Activated CD4-positive, alpha-beta T cell treated with anti-CD3 and anti-CD28 coated beads for 24 hours (primary cell): ENCODE measurements at places on chromosomes 5 and 9.

DNA sequence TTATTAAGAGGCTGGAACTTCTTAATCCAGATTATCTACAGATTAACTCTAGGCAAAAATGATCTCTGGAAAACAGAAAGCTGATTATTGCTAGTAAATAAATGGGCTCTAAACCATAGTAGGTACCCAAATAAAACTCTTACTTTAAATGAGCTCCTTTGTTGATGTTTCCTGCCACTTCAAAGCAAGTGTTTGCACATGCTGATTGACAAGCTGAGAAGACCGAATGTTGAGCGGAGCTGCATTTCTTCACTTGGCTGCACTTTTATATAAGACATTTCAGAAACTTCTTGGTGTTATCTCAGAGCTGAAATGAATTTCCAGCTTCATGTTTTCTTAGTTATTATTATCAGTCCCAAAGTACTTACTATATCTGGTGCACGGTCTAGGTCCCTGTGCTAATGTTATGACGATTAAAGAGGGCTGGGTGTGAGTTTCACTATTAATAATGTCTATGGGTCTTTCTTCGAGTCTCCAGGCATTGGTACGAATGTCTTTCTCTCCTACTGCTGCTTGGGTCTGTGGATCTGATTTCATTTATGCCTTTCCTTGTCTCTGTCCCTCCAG lies 58.6 kb upstream of the CTXN3 start:
- DNase-seq, result no peak

DNA sequence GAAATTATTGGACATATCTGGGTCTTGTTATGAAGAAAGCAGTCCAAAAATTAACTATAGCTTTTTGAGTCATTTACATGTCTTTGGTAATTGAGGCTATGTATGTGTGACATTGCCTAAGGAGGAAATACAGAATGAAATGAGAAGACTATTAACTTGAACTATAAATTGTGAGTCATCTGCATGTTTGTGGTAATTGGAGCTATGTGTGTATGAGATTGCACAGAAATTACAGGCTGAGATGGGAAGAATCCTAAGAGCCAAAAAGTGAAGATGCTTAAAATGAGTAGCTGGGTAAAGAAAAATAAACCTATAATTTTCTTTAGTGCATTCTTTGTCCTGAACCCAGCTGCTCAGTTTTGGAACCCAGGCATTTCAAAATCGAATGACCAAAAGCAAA lies 747.6 kb upstream of the EDIL3 start:
- DNase-seq, result no peak

DNA sequence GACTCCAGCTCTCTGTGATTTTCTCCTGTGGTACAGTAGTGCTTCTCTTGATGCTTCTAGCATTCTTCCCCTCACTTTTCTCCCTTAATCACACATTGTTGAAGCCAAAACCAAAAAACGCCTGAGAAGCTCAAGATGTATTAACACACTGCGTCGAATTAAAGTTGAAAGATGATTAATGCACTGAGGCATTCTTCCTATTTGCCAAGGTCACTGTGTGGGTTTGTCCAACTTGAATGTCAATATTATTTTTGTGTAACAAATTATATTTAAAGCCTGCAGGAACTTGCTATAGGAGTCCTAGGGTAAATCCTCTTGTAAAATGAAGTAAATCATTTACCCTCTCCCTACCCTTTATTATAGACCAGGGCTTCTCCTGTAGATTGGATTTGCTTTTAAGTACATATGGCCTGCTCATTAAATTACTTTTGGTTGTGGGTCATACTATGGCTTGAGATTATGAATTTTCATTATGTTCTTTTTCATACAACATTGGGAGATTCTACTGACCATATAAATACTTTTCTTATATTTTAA lies 68.1 kb downstream of the GDA start:
- no peak for DNase-seq

- no peak for DNase-seq
Observed at GRCh38 chr5:143162810-143163209, 240.7 kb downstream of the NR3C1 start.

GRCh38 chr5:162683284-162683683 lies 615.7 kb downstream of the GABRG2 start:
- DNase-seq, result no peak

DNA sequence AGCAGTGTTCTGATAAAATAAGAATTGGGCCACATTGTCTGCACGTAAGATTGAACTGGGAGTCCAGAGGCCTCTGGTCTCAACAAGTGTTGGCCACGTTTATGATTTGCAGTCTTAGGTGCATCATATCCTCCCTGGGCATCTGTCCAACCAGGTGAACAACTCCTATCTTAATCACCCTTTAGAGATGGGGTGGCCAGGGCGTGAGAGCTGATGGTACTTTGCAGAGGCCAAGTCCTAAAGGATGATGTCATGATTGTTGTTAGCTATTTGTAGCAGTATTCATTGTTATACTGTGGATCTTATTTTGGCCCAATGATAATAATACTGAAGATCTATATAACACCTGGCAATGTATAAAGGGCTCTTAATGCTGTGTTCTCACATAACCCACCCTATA lies 73.2 kb upstream of the RARS1 start:
- no peak for DNase-seq

GRCh38 chr5:117473165-117473564 lies 898.5 kb upstream of the SEMA6A start:
- no peak for DNase-seq

- DNase-seq, result no peak
Observed at GRCh38 chr5:73861313-73861988, 235.5 kb downstream of the ARHGEF28 start.

GRCh38 chr5:32311404-32312196 lies 1.1 kb downstream of the MTMR12 start:
- no peak for DNase-seq

GRCh38 chr9:77885104-77885672 lies 146.4 kb downstream of the GNAQ start:
- no peak for DNase-seq

DNA sequence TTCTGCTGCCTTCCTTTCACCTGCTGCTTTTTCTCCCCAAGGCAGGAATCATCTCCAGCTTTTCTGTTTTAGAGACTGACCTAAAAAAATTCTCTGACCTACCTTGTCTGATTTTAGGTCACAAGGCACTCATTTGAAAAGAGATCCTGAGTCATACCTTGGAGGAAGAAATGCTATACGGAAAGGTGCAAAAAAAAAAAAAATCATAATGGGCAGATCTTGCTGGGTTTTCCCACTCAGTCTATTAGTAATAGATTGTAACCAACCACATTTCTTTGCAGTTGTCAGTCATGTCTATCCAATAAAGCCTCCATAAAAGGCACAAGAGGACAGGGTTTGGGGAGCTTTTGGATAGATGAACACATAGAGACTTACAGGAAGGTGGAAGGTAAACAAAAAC lies 70.0 kb downstream of the MTREX start:
- no peak for DNase-seq
